ENCODE measurements at places on chromosomes 2 and 18.
A peak's percentile ranks its signal among the peaks of the same experiment; 100 is the strongest.

DNA sequence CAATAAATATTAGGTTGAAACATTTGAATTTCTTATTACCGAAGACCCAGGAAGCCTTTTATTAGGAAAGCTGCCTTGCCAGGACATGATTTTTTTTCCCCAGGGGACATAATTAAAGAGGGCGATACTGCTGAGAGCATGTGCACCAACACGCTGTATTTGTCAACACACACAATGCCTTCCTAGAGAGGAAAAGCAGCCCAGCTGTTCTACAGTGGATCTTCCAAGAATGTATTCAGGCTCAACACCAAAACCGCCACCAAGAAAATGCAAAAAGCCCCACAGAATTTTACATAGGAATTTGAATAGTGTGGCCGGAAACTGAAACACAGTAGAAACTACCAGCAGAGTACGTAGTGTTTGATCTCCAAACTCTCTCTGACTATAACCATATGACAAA, 320.4 kb downstream of the DLGAP1 start:
- DNase-seq, result no peak

- no peak for DNase-seq
Observed at GRCh38 chr2:165958313-165958960, 4.9 kb upstream of the TTC21B start.

DNA sequence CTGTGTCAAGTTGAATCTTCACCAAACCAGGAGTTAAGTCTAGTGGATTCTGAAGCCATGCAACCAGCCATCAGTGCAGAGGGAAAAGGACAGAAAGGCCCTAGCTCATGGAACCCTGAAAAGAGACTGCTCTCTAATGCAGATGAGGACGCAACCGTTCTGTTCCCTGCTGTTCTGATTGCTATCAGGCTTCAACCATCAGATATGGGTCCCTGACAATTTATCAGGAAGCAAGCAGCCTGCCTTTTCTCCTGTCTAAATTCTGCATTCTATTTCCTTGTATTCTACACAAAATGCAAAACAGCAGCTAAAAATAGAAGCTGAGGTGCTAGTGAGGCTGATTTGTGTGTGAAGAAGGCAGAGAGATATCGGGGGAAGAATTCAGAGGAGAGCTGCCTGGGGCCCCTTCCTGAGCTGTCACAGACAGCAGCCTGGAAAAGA, 68.4 kb upstream of the RTN4 start:
- no peak for DNase-seq

DNA sequence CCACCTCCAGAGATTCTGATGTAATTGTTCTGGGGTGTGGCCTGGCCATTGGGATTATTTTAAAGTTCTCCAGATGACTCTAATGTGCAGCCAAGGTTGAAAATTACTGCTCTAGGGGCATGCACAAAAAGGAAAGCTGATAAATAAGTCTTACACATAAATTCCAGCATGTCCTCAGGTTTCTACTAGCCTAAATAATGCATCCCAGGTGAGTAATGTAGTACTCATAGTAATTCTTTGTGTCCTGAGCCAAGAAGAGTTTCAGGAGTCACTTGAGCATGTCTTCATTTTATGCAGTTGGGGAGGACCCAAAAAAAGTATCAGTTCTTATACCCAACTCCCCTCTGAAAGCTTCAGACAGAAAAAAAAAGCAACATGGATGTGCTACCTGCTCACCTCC, 130.1 kb upstream of the SP5 start:
- no peak for DNase-seq

GRCh38 chr2:26717362-26717761, 24.8 kb downstream of the KCNK3 start:
- DNase-seq, result no peak

- DNase-seq, result no peak
Observed at GRCh38 chr2:73838889-73839534, 10.3 kb downstream of the STAMBP start.

- DNase-seq, result no peak
Observed at GRCh38 chr2:159939946-159940345, 122.5 kb downstream of the PLA2R1 start.

DNA sequence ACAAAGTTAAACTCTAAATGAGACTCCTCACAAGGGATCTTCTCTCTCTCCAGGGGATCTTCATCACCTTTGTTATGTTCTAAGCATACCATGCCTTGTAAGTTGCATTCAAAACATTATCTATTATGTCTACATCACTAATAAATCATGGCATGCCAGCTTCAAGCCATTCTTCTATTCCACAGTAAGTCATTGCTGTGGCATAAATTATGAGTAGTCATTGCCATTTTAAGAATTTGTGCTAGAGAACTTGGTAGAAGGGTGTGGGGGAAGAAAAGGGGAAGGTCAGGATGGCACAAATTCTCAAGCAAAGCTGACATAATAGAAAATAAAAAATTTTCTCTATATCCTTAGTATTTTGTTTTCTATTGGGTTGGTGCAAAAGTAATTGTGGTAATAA, 33.5 kb downstream of the BARD1 start:
- DNase-seq, result no peak

DNA sequence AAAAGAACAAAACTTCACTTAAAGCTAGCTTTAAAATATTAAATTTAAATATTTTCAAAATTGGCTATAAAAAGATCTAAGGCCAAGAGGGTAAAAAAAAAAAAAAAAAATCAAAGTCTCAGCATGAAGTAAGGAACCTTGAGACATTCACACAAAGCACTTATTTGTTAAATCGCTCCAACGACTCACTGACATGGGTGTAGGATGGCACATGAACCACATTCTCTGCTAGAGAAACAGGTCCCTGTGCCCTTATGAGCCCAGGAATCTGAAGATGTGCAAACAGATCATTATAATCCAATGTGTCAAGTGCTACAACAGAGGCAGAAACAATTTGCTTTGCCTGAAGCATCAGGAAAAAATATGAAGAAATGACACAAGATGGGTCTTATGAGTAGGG, 13.8 kb downstream of the LAPTM4A start:
- no peak for DNase-seq

GRCh38 chr2:61995515-61995914, 90.0 kb downstream of the COMMD1 start:
- no peak for DNase-seq

DNA sequence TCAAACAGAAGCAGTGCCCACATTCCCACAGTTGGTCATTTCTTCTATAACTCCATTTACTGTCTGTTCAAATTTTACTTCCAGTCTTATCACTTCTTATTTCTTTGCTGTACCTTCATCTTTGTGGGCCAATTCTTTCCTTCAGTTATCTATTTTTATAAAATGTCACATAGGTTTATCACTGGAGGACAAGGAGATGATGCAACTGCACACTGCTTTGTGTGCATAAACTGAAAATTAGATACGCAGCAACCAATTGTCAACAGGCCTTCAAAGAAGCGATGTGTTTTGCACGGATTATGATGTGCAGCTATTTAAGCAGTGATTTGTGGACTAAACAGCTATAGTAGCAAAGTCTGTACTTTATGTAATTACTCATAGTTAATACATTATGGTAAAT, 726.8 kb upstream of the GCFC2 start:
- DNase-seq, result no peak

GRCh38 chr2:99140860-99141109, 722 bp upstream of the C2orf15 start:
- no peak for DNase-seq

- no peak for DNase-seq
Observed at GRCh38 chr2:85806358-85807118, 52.7 kb downstream of the ATOH8 start.

DNA sequence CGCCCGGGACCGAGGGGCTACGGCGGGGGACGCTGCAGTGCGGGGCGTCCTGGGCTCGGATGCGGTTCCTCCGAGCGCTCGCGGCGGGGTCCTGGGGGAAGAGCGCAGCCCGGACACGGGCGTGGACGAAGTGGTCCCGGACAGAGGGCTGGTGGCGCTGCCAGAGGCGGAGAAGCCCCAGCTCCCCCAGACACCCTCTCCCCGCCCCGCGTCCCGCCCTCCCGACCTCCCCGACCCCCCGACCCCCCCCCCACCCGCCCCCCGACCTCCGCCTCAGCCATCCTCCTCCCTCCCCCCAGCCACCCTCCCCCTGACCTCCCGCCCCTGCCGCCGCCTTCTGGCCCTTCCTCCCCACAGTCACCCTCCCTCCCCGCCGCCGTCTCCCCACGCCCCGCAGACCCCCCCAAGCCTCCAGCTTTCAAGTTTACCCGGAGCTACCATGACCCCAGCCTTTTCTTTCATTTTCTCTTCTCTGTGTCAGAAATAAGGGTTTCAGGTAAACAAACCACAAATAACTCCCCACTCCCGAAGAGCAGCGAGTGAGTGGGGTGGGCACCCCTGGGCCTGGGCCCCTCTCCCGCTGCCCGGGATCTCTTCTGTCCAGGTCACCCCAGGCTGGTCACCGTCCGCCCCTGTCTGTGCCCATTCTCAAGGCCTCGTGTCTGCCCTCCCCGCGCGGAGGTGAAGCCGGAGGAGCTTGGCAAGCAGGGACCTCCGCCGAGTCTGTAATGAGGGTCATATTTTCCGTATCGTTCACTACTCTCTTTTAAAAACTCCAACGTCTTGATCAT, 5.1 kb downstream of the NFATC1 start:
- no peak for DNase-seq

- no peak for DNase-seq
Observed at GRCh38 chr2:30310955-30311354, 79.6 kb downstream of the LBH start.

- DNase-seq, result peak; percentile 65
Observed at GRCh38 chr2:218880102-218880858, at the start of gene WNT10A. WNT10A (plus strand) TSS chr2:218880852; CDS start chr2:218880996, 144 bp downstream.

DNA sequence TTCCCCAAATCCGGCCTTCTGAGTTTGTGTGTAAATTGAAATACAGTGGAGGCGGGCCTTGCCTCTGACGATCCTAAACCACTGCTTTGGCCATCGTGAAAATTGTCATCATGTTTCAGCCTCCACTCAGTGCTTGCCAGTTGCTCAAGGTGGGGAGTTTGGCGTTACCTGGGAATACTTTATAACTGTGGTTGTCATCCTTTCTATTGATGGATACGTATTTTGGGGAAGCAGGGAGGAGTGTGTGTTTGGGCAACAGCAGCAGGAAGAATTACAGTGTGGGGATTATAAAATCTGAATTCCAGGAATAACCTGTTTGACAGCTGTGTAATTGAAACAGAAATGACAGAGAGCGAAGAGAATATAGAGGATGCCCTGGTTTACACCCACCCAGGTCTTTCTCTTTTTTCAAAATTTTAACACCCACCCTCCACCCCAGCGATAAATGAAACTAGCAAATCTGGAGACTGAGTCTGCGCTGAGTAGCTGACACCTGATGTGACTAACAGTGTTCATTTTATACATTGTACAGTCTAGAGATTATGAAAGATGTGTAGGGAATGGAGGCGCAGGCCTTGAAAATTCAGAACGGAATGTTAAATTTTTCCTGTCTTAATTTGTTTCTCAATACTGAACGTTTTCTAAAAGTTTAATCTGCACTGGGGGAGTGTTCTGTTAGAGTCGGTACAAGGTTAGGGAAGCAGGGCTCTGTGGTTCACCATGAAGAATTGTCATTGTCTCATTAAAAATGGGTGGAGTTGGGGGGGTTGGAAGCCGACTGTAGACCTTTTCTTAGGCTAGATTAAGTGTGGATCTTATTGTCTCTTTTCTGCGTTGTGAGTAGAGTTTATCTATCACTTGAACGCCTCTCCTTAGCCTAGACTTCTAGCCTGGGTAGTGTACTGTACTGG, 1.6 kb downstream of the MAP4K4 start:
- no peak for DNase-seq

GRCh38 chr2:119142824-119143223, 15.7 kb downstream of the C1QL2 start:
- peak; percentile 57 for DNase-seq
